ENCODE measurements at places on chromosomes 1 and 21.
A peak's percentile ranks its signal among the peaks of the same experiment; 100 is the strongest.

- DNase-seq, result no peak
Observed at GRCh38 chr1:50047916-50048694, 24.4 kb upstream of the AGBL4 start.

- DNase-seq, result no peak
Observed at GRCh38 chr1:24058671-24059455, 53.1 kb downstream of the MYOM3 start.

GRCh38 chr21:31520561-31521098 lies 138.9 kb upstream of the SOD1 start:
- no peak for DNase-seq

DNA sequence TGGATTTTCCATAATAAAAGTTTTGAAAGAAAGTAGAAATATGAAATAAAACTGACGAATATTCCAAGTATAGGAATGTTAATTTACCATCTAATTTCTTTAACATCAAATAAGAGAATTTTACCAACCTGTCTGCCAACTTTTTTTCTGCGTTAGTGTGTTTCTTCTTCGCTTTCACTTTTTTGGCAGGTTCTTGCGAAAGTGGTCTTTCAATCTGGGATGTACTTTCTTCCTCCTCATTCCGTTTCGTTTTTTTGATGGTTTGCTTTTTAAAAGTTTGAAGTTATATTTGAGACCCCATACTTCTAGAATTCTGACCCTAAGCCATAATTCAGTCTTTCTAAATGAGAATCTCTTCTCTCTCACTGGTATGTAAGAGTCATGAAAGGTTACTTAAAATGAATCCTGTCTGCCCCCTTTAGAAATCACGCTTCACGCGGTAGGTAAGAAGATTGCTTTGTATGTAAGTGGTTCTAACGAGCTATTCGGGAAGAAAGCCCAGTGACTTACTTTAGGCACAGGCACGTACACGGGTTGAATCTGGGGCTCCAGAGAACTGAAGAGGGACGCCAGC lies 580 bp downstream of the RBM34 start:
- no peak for DNase-seq

GRCh38 chr1:16294219-16295212 lies 57.5 kb upstream of the CPLANE2 start:
- DNase-seq, result no peak

GRCh38 chr1:82153272-82153629 lies 352.5 kb downstream of the ADGRL2 start:
- DNase-seq, result no peak

GRCh38 chr1:109824349-109825115 lies 60.8 kb upstream of the EPS8L3 start:
- no peak for DNase-seq

- no peak for DNase-seq
Observed at GRCh38 chr1:161350671-161351070, 17.0 kb downstream of the CFAP126 start.

GRCh38 chr1:159141584-159142390 lies 29.6 kb upstream of the CADM3 start:
- DNase-seq, result no peak

DNA sequence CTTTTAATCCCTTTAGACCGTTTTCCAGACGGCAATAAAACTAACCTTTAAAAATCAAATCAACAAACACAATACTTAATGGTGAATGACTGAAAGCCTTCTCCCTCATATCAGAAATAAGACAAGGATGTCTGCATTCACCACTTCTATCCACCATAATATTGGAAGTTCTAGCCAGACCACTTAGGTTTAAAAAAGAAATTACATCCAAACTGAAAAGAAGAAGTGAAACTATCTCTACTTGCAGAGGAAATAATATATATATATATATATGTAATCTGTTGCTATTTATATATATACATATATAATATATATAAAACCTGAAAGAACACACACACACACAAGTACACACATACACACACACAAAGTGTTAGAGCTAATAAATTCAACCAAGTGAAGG lies 100.4 kb downstream of the BRINP3 start:
- DNase-seq, result no peak

DNA sequence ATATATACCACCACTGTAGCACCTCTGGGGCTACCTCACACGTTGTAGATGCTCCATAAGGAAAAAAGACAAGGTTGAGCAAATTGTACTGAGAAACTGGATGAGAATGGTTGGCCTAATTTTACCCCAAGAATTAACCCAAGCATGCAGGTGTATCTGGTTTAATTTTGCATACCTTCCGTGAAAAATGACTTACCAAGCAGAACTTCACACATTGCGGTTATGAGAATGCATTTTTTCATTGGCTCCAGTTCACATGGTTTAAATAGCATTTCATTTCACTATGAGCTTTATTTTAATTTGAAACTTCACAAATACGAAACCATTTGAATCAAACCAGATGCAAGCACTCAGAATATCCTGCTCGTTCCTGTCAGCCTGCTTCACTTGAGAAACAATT lies 512.2 kb downstream of the LTN1 start:
- no peak for DNase-seq

- no peak for DNase-seq
Observed at GRCh38 chr1:28507247-28507645, 1.4 kb downstream of the RCC1 start.

DNA sequence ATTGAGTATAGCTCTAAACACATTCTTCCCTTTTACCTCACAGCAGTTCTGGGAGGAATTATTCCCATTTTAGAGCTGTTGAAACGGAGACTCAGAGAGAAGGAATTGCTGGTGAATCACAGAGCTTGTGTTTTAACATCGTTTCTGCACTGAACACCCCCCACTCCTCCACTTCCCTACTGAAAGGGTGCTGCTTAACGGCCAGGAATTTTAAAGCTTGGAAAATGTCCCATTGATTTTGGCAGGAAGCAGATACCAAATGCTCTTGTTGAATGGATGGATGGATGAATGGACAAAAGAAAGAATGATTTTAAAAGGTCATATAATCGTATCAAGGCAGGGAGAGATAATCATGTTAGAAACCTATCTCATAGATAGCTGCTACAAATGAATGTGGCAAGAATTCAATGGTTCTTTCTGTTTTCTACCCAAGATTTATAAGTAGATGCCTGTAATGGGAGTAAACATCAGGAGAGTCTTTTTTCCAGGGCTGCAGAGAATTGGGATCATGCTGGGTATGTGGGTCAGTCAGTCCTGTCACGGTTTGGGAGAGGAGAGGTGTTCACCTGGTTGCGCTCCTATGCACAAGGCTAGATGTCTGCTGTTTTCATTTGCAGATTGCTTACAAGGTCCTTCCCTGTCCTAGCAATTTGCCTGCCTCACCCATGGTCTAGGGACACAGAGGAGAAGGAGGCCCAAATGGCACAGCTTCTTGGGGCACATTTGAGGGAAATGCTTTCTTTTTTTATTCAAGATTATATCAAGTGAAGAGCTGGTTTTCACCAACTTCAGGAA lies 19.0 kb downstream of the FAM163A start:
- no peak for DNase-seq

DNA sequence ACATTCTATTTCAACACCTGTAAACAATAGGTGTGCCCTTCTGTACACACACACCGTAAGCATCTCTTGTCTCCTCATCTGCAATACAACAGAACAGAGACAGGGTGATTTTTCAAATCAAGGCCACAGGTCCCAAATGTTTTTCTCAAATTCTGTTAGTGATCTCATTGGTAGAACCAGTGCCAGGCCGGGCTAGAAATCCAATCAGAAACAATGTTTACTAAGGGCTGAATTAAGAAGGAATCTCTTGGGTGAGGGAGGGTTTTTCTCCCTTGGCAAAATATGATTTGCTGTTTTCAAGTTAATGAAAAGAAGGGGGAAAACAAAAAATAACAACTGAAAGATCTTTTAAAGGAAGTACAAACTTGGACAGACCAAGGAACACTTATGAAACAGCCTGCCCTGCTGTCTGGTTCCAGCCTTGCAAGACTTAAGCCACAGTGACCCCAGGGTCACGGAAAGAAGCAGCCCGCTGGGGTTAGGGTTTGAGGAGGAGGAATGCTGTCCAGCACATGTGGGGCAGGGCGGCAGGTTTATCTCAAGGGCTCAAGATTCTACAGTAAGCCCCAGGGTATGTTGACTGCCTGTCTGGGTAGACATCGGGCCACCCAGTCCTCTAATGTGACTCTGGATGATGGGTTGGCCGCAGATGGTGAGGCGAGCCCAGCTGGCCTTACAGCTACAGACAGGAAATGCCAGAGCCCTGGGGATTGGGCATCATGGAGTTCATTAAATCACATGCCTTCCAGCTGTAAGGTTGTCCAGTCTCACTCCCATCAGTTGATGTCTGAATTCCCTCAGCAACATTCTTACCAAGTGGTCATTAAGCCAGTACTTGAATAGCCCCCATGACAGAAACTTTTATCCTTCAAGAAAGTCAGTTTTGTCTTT lies 73.3 kb upstream of the SLC44A3 start:
- DNase-seq, result no peak

DNA sequence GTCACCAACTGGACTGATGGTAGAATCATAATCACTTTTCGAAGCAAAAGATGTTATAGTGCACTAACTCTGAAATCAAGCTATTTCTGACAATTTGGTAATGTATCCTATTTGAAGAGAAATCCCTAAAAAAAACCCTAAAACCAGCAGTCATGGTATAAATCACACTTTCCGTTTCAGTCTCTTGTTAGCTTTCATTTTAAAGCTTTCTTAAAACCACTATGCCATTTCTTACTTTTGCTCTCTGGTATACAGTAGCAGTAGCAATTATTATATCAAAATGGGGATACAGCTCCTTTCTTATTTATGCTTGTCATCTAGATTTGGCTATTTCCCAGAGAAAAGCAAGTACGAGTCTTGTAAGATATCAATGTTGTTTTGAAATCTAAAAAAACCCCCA lies 323.3 kb downstream of the KCTD3 start:
- DNase-seq, result no peak

DNA sequence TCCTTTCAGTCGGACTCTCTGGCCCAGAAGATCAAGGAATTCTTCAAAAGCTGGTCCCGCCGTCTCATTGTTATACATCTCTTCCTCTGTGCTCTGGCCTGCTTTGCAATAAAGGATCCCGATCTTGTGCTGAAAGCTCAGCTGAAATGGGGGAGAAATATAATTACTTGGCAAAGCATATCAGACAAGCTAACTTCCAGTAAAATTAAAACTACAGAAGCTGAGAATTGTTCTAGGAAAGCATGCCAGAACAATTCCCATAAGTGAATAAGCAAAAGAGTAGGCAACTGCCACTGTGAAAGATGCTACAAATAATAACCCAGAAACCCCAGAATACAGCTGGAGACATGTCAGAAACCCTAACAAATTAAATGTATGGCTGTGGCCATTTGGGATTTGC lies 146.1 kb downstream of the SIPA1L2 start:
- DNase-seq, result no peak

DNA sequence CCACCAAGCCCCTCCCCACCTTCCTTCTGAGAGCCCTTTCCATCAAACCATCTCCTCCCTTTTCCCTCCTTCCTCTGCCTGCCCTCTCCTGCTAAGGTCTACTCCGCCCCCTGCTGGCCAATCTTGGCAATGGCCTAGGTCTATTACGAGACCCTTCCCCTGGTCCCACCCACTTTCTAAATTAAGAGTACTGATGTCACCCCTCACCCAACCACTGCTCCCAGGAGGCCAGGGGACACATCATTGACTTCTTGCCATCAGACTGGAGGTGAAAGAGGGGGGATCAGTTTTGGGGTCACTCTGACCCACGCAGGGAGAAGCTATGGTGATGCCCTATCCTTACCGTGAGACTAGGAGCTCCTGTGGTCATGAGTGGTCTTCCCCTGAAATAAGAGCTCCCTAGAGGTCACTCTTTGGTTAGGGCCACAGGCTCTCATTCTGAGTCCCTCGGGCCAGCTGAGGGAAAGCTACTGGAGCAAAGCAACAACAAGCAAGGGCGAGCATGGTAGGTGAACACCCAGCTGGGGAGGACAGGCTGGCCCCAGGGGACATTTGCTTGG lies 34.6 kb upstream of the S100A7 start:
- peak; percentile 37 for DNase-seq

- DNase-seq, result no peak
Observed at GRCh38 chr1:1067860-1068516, 6.1 kb downstream of the RNF223 start.

DNA sequence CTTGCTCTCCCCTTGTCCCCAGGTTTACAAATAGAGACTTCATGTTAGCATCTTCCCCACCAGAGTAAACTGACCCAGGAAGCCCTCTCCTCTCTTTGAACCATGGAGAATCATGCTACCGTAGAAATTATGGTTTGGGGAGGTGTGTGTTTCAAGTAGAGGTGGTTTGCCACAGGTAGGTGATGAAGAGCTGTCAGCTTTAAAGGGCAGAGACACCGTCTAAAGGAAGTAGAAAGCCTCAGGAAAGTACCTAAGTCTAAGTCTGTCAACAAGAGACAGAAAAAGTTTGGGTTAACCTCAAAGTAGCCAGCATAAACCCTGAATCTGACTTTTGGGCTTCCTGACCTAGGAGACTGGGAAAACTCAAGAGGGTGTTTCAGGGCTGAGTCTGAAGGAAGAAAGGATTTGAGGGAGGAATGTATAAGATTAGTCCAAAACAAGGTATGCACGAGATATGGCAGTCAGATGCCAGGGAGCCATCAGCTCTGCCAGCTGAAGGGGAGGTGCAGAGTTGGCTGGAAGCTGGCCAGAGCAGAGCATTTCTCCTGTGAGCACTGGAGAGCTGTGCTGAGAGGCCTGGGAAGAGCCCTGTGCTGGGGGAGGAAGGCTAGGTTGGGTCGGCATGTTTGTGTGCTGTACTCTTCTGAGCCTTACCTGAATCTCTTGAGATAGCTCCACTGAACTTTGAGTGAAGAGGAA lies 14.3 kb downstream of the ADAMTSL4 start:
- DNase-seq, result peak; percentile 48

GRCh38 chr21:39561140-39561539 lies 51.6 kb upstream of the B3GALT5 start:
- no peak for DNase-seq

DNA sequence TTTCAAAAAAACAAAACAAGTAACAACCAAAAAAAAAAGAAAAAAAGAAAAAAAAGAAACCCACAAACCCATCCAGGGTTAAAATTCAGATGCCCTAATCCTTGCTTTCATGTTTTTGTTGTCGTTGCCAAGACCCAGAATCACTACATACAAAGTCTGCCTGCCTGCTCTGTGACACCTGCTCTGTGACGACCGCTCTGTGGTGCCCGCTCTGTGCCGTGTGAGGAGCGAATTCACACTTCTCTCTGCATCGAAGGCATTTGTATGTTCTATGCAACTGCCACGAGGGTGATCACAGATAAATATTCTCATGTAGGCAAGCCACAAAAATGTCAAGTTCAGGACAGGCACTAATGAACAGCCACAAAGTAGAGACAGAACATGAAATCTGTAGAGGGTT lies 178.6 kb downstream of the SLC45A1 start:
- no peak for DNase-seq

DNA sequence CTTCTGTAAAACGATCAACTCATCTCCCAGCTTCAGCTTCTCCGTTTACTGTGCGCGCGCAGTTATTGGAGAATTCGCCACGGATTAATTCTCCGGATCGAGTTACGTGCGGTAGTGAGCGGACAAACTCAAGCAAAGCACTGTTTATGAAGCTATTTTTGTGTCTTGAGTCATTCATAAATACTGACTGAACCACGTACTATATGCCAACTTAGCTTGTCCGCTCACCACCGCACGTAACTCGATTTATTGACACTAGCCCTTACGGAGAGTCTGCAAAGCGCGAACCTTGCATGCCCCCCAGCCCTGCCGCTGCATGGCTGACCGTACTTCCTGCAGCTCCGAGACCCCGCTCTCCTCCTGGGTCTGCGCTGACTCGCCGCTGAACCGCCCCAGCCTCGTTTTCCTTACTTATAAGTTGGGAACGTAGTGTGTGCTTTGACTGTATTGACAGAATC lies 773 bp downstream of the CHD1L start:
- DNase-seq, result no peak
